ENCODE measurements at places on chromosomes 2 and 18. TPM values are rescaled to one million over a fixed set of nuclear protein-coding genes. Genes with fewer than 3 reads are reported as not detected.

Gene MYO3B
- not detected for total RNA-seq

Gene RESP18
- not detected for total RNA-seq

- no peak for DNase-seq
Observed at GRCh38 chr18:24427484-24427883, 1.0 kb downstream of the IMPACT start.

- no peak for DNase-seq
Observed at GRCh38 chr2:30601375-30601774, 154.3 kb downstream of the LCLAT1 start.

Data from lower lobe of right lung (tissue), 2 donors.